Esophagus squamous epithelium (tissue), 5 donors: ENCODE measurements at places on chromosomes 1 and 21. TPM values are rescaled to one million over a fixed set of nuclear protein-coding genes. Genes with fewer than 3 reads are reported as not detected.

DNA sequence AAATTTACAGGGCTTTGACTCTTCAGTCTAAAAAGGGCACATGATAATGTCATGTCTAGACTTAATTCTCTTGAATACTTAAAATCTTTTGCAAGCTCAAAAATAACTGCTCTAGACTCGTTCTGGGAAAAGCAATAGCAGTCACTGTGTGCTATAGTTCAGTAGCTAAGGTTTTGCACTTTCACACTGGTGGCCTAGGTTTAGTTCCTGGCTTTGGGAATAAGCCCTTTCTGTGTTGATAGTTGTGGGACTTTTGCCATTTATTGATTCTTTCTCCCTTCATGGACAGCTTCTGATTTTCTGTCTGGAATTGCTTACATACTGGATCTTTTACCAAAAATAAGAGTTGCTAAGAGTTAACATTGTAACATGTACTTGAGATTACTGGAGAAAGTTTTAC, 151.2 kb downstream of the TRIM33 start:
- H3K4me3 ChIP-seq = no peak overlapping the region
- no peak overlapping the region for H3K27ac ChIP-seq
- no peaks in the 10 kb centered on the region for H3K27me3 ChIP-seq
- H3K36me3 ChIP-seq = no peaks in the 10 kb centered on the region

DNA sequence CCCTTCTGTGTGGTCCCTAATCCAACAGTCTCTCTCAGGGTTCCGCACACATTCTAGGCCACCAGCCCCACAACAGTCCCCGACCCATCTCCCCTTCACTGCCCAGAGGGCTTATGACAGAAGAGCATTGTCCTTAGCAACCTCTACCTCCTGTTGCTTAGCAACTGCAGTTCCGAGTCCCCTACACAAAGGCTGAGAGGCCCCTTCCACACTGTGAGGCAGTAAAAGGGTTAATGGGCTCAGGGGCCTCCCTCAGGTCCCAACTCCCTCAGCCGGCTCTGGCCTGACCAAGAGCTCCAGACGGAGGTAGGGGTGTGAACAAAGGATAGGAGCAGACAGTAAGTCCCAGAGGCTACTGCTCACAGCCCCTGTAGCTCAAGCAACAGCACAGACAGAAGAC, 4.3 kb downstream of the IGSF9 start:
- no peaks in the 10 kb centered on the region for H3K27me3 ChIP-seq
- no peak for DNase-seq
- H3K4me1 ChIP-seq = peaks cover 51% of the 10 kb centered on the region

Gene DIO1
- not detected for total RNA-seq

Gene NDUFS5
- total RNA-seq = 410 TPM

- no peaks in the 10 kb centered on the region for H3K36me3 ChIP-seq
- H3K4me3 ChIP-seq = no peak overlapping the region
- peaks cover 9% of the 10 kb centered on the region for H3K4me1 ChIP-seq
- DNase-seq = no peak
- no peaks in the 10 kb centered on the region for H3K27me3 ChIP-seq
- H3K27ac ChIP-seq = no peak overlapping the region
Measured at GRCh38 chr1:7456722-7457082, 314.4 kb upstream of the VAMP3 start.

Gene NUDT4B
- 2.0 TPM for total RNA-seq

- H3K4me3 ChIP-seq = no peak overlapping the region
- no peak for DNase-seq
- no peaks in the 10 kb centered on the region for H3K27me3 ChIP-seq
- H3K36me3 ChIP-seq = no peaks in the 10 kb centered on the region
- H3K4me1 ChIP-seq = no peaks in the 10 kb centered on the region
Measured at GRCh38 chr1:2446394-2446793, 29.7 kb upstream of the PLCH2 start.

DNA sequence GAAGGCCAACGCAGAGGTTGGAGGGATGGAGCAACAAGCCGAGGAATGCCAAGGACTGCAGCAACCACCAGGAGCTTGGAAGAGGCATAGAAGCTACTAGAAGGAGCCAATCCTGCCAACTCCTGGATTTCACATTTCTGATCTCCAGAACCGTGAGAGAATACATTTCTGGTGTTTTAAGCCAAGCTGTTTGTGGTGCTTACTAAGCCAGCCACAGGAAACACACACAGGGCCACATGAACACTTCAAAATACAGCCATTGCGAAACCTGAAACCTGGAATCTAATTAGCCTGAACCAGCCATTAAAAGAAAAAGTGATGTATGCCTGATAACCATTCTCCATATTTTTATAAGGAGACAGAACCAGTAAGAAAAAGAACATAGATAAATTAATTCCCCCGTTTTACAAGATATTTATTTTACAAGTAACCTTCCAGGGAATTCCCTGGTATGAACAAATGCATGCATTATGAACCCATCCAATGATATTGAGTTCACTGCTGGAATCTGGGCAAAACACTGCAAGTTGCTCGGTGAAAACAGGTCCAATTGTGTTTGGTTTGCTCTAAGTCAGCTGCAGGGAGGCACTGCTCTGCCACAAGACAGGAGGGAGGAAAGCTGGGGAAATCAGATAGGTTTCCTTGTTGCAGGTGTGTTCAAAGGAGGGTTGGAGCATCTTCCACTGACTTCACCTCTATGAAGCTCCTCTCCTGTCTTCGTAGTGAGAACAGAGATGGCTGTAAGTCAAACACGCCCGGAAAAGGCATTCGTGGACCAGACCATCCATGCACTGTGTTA, 70.2 kb downstream of the ETS2 start:
- DNase-seq = no peak
- H3K27me3 ChIP-seq = no peaks in the 10 kb centered on the region
- H3K4me3 ChIP-seq = no peak overlapping the region
- H3K4me1 ChIP-seq = no peaks in the 10 kb centered on the region
- no peak overlapping the region for H3K27ac ChIP-seq
- H3K36me3 ChIP-seq = no peaks in the 10 kb centered on the region

DNA sequence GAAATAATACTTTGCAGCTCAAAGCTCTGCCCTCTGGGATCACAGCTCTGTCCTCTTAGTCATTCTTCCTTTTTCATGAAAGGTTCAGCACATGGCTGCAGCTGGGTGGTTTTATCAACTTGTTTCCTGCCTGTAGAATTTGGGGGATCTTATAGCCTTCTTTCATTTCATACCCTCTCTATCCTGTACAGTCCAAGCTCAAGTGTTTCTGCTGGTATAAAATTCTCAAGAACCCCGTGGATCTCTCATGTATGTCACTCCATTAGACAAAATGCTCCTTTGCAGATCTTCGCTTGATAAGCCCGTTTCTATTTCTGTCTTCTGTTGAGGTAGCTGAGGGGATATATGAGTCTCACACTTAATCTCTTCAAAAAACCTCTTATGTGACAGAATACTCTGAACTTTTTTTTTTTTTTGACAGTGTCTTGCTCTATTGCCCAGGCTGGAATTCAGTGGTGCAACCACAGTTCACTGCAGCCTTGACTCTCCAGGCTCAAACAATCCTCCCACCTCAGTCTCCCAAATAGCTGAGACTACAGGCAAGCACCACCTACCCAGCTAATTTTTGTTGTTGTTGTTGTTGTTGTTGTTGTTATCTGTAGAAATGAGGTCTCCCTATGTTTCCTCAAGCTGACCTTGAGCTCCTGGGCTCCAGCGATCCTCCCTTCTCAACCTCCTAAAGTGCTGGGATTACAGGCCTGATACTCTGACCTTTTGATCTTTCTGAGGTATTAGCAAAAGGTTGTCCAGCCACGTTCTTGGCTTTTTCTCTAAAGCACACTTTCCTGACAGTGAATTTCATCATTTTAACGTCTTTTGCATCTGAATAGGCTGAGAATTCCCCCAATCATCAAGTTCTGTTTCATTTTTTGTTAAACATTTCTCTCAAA, 24.6 kb upstream of the COL9A2 start:
- no peak overlapping the region for H3K4me3 ChIP-seq
- H3K27me3 ChIP-seq = no peaks in the 10 kb centered on the region
- H3K4me1 ChIP-seq = no peaks in the 10 kb centered on the region
- DNase-seq = no peak

Gene CORT
- 0.70 TPM for total RNA-seq

- peaks cover 52% of the 10 kb centered on the region for H3K4me1 ChIP-seq
- peak overlapping the region; percentile 91 for H3K27ac ChIP-seq
- peak overlapping the region; percentile 93 for H3K4me3 ChIP-seq
- no peak for DNase-seq
- H3K27me3 ChIP-seq = no peaks in the 10 kb centered on the region
Measured at GRCh38 chr1:100036718-100037655, 67.2 kb downstream of the SLC35A3 start.

- no peaks in the 10 kb centered on the region for H3K36me3 ChIP-seq
- DNase-seq = no peak
- no peaks in the 10 kb centered on the region for H3K27me3 ChIP-seq
- no peak overlapping the region for H3K4me3 ChIP-seq
Measured at GRCh38 chr1:103448560-103448959, 76.9 kb upstream of the RNPC3 start.

DNA sequence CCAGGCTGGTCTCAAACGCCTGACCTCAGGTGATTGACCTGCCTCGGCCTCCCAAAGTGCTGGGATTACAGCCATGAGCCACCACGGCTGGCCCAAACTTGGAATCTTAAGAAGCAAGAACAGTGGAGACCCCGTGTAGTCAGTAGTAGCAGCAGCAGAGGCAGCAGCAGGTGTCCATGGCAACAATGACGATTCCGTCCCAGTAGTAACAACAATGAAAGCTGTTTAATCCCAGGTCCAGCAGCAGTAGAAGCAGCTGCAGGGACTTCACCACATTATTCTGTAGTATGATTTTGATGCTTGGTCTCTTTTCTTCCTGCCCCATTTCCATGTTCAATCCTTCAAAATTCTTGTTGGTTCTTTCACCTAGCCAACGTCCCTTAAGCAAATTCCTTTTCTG, 69.6 kb upstream of the KCTD3 start:
- H3K27ac ChIP-seq = no peak overlapping the region
- no peak overlapping the region for H3K4me3 ChIP-seq
- H3K36me3 ChIP-seq = no peaks in the 10 kb centered on the region
- H3K4me1 ChIP-seq = no peaks in the 10 kb centered on the region
- no peak for DNase-seq
- H3K27me3 ChIP-seq = no peaks in the 10 kb centered on the region

Gene MNDA
- total RNA-seq = 1.2 TPM

DNA sequence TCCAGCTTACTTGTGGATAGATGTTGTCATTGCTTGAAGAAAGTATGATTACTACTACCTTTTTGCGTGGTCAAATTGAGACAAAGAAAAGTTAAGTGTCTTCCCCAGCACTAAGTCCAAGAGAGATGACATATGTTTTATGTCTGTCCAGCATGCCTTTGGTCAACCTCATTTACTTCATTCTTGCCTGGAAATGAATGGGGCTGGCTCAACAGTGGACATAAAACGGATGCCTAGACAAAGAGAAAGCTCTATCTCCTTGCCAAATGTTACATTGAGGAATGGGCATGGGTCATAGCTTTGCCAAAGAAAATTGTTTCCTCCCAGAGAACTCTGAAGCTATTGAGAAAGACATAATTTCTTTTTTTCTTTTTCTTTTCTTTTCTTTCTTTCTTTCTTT, 82.4 kb upstream of the PLPPR4 start:
- H3K27ac ChIP-seq = no peak overlapping the region
- H3K27me3 ChIP-seq = no peaks in the 10 kb centered on the region
- no peak overlapping the region for H3K4me3 ChIP-seq
- DNase-seq = no peak
- H3K36me3 ChIP-seq = no peaks in the 10 kb centered on the region

Gene BTBD19
- total RNA-seq = 5.0 TPM

- no peak overlapping the region for H3K27ac ChIP-seq
- no peaks in the 10 kb centered on the region for H3K36me3 ChIP-seq
- H3K4me1 ChIP-seq = no peaks in the 10 kb centered on the region
Measured at GRCh38 chr1:109750920-109751319, 10.1 kb upstream of the GSTM3 start.

Gene TRIM33
- 19.1 TPM for total RNA-seq

GRCh38 chr21:17343055-17343454, 169.8 kb upstream of the CXADR start:
- H3K4me3 ChIP-seq = no peak overlapping the region
- no peaks in the 10 kb centered on the region for H3K36me3 ChIP-seq
- H3K27me3 ChIP-seq = no peaks in the 10 kb centered on the region
- no peak for DNase-seq
